CD4-positive, alpha-beta T cell treated with Interleukin-12 subunit alpha and Interleukin-12 subunit beta, for 1 hour (primary cell): ENCODE measurements at places on chromosomes 12 and 14.

DNA sequence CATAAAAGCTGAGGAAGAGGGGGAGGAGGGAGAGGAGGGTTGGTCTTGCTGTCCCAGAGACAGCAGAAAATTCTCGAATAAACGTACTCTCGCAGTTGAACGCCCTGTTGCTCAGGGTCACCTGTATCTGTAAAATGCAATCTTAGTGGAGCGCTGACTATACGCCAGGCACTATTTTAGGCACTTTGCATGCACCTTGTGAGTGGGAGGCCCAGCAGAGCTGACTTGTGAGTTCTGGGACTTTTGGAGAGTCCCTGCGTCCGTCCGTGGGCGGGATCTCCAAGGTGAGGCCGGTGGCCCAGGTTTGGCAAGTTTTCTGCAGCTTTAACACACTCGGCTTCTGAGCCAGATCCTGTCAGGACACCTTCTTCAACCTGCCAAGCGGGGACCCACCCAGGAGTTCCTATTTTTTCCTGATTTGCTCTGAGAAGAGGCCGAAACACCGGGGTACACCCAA is 32.5 kb upstream of the PLEKHG6 start:
- peak; percentile 9 for DNase-seq

DNA sequence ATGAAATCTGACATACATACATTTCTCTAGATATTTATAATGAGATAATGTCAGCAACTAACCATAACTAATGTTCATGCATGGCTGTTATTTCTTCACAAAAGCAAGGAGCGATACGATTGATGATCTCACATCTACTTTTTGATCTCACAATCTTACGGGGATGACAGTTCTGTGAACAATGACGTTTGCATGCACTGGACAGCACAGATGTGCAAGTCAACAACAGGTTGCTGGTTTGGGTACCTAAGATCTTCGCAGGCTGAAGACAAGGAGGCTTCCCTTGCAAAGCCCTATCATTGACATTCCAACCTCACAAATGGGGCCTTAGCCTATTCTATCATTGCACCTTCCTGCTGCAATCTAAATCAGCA is 53.6 kb downstream of the C12orf42 start:
- DNase-seq, result no peak

GRCh38 chr14:98137131-98138025 is 1134.6 kb downstream of the BCL11B start:
- no peak for DNase-seq

- DNase-seq, result no peak
Observed at GRCh38 chr14:62592877-62593276, 452.4 kb downstream of the KCNH5 start.

DNA sequence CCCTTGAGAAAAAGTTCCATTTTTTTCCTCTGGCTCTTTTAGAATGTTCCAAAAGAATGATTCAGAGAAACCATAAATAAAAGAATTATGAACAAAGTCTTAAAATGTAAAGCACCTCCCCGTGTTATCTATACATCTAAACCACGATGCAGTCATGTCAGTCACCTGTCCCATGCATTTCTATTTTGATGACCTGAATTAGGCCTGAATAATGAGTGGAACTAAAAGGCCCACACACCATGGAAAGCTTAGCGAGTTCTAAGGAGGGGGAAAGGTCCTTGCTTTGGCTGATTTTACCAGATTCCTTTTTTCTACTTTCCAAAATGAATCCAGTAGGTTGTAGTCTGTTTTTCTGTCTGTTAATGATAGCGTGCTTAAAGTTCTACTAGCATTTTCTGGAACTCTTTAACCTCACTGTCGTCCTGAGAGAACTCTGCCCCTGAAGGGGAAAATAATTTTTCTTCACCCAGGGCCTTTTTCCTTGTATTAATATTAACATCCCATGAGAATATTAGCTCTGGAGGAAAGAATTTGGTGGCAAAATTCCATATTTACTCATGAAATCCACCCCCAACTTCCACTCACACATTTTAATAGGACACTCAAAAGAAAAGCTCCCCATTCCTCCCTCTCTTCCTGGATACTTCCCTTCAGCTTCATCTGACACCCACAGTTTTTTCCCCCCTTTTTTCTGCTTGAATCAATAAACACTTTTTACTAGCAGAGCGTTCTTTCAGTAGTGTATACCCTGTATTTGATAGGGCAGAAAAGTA is 266.3 kb upstream of the DIO2 start:
- DNase-seq, result no peak

GRCh38 chr12:128312661-128313060 is 45.7 kb downstream of the TMEM132C start:
- DNase-seq, result no peak
